ENCODE measurements at places on chromosomes 12 and 14.

DNA sequence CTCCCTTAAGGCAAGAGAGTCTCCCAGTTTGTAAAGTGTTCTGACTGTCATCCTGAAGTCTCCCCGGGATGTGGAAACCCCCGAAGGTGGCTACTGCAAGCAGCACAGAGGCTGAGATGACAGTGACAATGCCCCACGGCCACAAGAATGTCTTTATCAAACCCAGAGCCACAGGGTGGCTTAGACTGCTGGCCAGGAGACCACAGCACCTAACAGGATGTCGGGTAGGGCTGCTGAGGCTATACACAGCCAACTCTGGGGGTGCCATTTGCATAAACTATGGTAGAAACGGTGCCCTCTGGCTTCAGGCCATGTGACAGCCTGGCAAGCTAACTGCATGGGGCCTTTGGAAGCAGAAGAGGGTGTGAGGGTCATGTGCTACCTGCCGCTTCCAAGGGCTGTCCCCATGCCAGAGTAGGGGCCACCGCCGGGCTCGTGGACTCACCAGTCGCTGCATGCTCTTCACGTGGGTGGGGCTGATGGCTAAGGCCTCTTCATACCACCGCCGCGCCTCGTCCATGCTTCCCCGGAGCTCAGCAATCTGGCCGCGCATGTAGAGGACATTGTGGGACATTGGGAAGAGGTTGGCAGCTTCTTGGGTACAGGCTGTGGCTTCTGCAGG lies 180.9 kb downstream of the CALM1 start:
- DNase-seq, result no peak

DNA sequence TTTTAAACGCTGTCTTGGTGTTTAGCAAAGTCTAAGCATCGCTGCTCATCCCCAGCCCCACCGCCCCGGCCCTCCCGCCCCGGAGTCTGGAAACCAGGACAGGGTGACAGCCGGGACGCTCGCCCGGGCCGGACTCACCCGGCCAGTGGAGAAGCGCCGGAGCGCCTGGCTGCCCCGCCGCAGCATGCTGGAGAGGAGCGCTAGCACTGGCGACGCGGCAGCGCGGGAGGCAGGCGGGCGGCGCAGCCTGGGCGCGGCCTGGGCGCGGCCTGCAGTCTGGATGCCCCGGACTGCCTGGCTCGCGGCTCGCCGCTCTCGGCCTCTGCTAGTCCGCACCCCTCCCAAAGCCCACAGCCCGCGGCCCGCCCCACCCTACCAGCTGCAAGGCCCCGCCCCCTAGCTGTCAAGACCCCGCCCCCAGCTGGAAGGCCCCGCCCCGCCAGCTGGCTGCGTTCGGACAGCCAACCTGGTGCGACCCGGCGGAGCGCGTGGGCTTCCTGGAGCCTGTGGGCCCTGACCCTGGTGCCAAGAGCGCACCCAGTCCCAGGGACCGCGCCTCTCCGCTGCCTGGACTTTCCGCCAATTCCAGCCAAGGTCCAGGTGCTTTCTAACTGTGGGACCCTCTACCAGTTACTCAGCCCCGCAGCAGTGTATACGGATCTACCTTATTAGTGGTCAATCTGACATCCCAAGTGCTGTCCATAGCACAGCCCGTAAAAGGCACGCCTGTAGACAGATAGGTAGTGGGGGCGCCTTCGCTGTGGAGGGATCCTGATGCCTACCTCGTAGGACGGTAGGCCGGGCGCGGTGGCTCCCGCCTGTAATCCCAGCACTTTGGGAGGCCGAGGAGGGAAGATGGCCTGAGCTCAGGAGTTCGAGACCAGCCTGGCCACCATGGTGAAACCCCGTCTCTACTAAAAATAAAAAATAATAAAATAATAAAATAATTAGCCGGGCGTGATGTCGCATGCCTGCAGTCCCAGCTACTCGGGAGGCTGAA lies at the start of gene ALDH1L2:
Gene ALDH1L2, minus strand, starts transcription at position 208 of the 1,000 bp plus-strand sequence. Its CDS starts 22 bp downstream, at position 186.
- peak; percentile 42 for DNase-seq

GRCh38 chr12:132329720-132330548 lies 545 bp upstream of the GALNT9 start:
- DNase-seq, result no peak

DNA sequence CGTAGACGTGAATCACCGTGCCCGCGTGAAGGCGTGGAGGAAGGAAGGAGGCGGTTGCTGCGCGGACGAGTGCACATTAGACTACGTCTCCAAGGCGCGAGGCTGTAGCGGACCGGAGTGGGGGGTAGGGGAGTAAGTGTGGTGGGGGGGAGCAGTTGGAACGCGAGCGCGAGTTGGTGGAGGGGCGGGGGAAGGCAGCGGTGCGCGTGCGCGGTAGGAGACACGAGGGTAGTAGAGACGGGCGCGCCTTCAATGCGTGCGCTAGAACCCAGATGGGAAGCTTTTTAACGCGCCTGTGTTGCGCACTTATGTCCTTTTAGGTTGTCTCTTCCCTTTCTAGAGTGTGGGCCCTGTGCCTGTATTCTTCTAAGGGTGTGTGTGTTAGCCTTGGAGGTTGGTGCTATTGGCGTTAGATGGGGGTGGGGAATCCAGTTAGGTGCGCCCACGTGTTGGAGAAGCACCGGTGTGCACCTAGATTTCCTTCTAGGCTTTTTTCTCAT lies 604 bp downstream of the EIF4B start:
- peak; percentile 68 for DNase-seq

DNA sequence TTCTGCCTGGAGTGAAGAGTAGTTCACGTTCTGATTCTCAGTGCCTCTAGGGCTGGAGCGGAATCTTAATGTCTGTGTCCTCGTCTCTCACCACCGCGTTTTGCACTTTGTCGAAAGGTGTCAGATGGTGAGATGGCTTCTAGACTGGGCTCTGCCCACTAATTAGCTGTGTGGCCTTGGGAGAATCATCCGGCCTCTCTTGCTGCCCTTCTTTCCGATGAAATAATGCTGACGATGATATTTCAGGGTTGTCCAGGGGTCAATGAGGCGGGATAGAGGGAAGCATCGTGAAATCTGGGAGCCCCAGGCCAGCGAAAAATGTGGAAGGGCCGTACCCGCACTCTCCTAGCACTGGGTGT lies 811 bp upstream of the GALNT16 start:
- no peak for DNase-seq

DNA sequence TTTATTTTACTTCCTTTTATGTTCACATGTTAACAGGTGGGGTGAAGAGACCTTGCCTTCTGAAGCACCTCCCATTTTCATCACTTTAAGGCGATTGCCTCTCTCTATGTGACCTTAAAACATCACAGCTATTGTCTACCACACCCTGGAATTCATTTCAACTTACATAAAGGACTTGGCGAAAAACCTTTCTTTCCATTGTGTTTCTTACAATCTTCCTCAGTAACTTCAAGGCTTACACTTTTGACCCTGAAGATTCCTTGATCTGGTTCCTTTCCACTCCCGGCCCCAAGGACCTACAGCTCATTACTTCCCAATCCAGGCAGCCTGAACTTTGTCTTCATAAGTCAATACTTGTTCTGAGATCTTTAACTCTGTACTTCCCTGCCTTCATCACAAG lies 443.3 kb downstream of the ADAMTS20 start:
- DNase-seq, result no peak

- DNase-seq, result no peak
Observed at GRCh38 chr14:72742838-72743195, 151.1 kb downstream of the DPF3 start.

All from naive B cell (primary cell).